Occipital lobe (tissue), 3 donors: ENCODE measurements at places on chromosomes 2 and 18.

- no peak for DNase-seq
These were observed 437.9 kb downstream of the TXNL1 start for GRCh38 chr18:56200381-56200911.

- DNase-seq: no peak
These were observed 39.8 kb downstream of the MYO7B start for GRCh38 chr2:127575185-127575765.

DNA sequence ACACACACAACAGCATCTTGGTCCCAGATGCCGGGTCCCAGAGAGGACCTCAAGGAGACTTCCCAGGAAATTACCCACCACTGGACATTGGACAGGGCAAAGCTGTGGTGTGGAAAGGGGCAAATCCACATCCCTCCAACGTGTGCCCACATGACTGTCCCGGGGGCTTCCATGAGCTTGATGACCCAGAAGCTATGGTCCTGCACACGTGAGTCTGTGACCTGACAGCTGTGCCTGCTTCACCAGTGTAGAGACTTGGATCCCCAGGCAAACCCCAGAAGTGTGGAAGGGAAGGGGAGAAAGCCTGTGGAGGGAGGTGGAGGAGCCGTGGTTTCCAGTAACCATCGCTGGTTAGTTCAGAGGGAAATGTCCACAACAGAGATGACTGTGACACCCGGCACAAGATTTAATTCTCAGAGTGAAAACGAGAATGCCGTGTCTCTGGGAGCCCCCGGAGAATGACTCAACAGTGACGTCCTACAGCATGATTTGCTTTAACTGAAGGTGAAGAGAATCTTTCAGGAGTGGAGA lies 19.1 kb upstream of the GPR55 start:
- DNase-seq: no peak

- DNase-seq: no peak
These were observed 7.7 kb downstream of the MDH1 start for GRCh38 chr2:63596401-63596883.

DNA sequence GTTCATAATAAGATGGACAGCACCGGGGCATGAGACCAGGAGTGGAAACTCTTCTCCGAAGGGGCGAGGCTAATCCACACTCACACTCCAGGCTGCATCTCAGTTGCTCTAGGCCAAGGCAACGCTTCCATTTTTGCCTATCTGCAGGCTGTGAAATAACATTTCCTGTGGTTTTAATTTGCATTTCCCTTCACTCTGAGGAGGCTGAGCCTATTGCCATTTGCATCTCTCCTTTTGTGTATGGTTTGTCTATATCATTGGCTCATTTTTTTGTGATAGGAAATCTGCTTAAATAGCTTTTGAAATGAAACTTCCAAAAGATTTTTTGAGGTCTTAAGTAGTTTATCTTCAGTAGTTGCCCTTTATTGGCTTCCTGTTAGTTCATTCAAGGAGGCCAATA lies 57.6 kb downstream of the TPGS2 start:
- no peak for DNase-seq

DNA sequence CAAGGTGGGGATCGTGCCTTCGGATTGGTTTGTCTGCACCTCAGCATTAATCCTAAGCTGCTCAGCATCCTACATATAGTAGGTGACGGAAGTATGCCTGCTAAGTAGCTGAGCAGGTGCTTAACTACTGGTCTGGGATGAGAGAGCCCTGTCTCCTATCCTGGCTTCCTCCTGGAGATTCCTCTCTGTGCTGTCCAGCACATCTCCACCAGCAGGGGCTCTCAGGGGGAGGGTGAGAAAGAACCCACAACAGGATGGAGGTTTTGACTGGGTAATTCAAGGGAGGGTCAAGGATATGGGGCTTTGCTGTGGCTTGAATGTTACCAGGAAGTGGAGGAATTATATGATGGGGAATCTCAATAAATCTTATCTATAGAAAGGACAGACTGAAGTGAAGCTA lies 45.4 kb upstream of the KIF5C start:
- DNase-seq: no peak

DNA sequence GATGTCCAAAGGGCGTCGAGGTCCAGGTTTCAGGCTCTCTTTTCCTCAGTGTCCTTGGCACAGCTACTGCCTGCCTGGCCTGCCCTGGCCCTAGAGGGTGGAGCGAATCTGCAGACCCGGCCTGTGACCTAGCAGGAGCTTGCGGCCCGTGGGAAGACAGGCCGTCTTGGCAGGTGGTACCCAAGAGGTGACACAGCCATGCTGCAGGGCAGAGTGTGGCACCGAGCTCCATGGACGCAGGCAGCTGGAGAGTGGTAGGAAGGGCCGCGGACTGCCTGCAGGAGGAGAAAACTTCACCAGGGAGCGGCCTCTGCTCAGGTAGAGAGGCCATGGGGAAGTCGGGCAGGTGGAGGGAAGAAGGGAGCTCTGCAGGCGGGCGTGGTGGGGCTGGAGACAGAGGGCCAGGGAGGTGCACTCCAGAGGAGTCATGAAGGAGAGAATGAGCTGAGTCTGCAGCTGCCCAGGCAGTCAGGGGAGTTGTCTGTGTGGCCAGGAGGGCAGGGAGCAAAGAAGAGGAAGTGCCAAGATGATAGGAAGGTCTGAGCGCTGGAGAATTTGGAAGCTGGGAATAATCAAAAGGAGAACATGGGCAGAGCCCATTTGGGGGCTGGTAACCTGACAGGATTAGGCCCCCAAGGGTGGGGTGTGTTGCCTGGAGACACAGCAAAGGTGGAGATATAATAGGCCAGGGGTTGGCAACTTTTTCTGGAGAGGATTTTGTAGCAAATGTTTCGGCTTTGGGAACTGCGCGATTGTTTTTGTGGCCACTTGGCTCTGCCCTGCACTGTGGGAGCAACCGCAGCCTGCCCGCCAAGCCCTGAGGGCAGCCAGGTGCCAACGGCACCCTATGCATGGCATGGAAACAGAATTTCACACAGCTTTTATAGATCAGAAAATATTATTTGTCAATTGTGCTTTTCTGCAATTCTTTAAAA lies 154.4 kb upstream of the PXDN start:
- no peak for DNase-seq

DNA sequence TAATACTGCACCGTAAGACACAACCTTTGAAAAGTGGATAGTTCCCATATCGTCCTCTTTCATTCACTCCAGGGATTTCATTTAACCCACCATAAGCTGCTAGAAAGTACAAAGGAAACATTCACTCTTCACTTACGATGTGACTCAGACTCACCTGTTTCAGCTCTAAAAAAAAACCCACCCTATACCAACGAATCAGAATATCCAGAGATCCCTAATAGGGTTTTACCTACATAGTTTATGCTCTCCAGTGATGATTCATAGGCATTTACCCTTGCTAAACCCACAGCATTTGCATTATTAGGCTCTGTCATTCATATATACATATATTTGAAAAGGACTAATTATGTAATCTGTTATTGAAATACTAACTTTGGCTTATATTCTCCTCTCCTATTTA lies 60.2 kb downstream of the PRPF40A start:
- no peak for DNase-seq

DNA sequence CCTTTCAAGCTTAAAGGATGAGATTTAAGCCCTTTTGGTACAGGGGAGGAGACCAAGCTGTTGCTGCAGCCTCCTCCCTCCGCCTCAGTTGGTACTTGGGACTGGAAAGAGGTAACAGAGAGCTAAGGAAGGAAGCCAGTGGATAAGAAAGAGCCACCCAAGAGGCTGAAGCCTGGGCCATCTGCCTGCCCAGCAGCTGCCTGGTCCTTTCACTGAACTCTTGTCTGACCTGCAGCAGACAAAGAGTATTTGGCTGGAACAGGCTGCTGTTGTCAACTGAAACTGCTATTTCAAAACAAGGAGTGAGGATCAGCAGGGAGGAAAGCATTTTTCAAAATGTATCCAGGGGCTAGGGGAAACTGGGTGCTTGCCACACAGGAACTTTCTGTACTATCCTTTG lies 30.3 kb downstream of the TNS1 start:
- DNase-seq: no peak

DNA sequence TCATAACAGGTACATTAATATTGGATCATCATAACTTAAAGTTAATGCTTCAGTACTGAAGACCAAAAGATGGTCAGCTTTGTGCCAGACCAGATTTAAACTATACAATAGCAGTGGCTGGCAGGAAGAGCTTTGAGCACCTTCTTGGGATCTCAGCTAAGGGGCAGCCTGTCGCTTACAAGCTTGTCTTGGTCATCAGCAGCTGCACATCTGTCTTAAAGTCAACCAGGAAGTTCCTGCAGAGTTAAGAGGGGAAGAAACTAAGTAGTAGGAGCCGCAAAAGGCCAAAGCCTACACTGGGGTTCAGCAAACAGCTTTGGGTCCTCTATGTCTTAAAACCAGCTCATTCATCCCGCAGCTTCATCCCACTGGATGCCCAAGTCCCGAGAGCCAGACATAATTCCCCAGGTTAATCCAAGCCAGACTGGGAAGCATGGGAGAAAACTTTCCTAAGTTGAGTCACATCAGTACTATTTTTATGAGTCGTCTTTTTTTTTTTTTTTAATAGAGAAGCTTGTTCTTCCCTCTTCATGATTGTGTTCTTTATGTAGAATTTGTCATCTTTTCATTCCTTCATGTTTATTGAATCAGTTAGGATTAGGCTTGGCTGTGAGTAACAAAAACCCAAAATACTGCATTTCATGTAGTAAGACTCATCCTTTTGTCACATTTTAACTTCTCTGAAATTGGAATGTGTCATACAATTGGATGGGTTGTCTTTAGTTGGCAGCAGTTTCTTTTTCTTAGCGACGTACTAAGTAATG lies 59.3 kb downstream of the SERTAD2 start:
- DNase-seq: no peak

DNA sequence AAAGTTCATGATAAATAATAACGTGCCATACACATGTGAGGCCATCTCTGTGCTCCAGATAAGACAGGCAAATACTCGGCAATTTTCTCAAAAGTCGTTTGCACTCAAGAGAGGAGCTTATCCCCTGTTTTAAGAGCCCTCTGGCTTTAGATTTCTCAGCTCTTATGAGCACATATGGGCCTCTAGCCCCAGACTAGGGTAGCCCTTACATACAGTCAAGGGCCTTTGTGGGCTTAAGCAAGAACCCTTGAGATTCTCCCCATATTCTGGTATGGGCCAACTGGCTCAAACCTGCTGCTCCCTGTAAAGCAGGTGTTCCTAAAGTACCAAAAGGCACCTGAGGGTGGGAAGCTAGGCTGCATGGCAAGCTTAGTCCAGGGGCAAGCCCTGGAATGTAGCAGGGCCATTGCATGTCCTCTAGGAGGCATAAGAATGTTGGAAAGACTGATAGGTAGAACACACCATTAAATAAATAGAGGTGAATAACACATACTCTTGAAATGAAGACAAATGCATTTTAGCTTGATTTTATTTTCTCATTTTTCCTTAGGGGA lies 66.1 kb downstream of the FASTKD2 start:
- no peak for DNase-seq
